ENCODE measurements at places on chromosomes 7 and 10.
A peak's percentile ranks its signal among the peaks of the same experiment; 100 is the strongest.

DNA sequence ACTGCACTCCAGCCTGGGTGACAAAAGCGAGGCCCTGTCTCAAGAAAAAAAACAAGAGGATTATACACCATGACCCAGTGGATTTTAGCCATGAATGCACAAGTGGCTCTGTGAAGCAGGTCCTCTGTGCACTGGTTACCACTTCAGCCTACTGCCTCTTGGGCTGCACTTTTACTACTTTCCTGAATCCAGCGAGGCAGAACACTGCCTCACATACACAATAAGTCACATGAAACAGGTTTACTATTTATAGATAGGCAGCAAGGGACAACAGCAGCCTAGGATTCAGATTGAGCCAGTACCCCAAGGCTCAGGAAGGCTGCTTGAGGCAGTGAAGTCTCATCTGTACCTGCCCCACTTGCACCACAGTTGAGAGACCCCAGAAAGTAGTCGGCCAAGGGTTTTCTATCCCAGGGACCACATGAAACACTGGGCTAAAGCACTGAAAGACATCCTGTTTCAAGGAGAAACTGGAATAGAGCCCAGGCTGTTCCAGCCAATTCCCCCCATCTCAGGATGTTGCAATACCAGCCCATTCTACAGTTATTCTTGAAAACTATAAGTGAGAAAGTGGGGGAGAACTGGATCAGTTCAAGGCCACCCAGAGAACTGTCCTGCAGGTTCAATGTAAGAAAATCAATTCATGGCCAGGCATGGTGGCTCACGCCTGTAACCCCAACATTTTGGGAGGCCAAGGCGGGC, 10.3 kb upstream of the OGDH start:
- peak; percentile 77 for ATAC-seq

- ATAC-seq: no peak
These were observed 742.3 kb downstream of the TNS3 start for GRCh38 chr7:46839651-46840050.

DNA sequence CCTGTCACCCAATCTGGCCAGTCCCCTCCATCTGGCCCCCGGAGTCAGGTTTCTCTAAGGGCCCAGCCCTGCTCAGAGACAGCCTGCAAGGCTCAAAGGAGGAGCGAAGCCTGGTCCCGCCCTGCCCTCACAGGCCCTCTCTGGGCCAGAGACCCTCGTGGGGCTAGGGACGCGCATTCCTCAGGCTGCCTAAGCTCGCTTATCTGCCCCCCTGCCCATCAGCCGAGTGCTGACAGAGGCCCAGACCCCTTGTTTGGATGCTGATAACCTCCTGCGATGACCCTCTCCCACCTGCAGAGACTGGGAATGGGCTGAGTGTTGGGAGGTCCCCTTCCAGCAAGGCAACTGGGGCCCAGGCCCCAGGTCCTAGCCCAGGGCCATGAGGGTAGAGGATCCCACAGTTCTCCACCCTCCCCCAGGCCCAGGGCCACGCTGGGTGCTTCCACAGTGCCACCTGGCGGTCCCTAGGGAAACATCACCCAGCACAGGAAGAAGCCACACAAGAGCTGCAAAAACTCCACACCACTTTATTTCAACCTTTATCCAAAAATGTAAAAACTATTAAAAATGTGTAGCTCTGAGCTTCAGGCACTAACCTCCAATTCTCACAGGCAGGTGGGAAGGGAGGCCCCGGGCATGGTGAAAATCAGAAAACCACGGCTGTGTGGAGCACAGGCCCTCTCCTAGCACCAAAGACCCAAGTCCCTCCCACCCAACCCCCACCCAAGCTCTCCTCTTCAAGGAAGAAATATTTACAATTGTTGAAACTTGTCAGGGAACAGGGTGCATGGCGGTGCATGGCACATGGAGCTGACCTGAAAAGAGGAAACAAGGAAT, 2.2 kb downstream of the NPM3 start:
- ATAC-seq: peak; percentile 64

GRCh38 chr10:5509236-5509635, 9.9 kb upstream of the CALML5 start:
- ATAC-seq: no peak

- ATAC-seq: peak; percentile 34
These were observed 213.5 kb upstream of the ZNF32 start for GRCh38 chr10:43861966-43862751.

DNA sequence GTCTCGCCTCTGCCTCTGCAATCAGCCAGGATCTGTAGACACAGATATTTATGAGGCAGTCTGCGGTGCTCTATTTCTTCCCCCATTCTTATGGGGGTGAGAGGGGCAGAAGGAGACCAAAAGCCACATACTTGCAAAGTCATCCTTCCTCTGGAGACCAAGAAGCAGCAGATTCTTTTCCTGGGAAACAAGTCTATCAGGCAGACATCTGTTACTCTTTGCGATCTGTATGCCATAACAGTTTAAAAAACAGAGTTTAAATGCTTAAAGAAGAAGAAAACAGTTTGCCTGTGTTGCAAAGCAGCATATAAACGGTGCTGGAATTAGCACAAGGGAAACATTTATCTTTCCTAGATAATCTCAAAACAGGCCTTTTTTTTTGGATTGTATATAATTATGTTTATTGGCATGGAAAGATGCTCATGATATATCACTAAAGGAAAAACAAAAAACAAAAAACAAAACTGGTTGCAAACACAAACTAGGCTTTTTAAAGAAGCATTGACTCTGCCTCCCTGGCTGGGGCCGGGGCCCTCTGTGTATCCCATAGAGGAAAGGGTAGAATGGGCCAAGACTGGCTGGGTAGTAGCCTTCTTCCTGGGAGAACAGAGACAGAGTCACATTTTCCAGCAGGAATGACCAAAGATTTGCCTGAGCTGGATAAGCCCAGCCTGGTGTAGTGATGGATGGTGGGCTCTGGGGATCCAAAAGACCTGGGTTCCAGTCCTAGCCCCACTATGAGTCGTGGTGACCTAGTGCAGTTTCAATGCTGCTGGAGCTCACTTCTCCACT, 50.4 kb downstream of the RGS10 start:
- ATAC-seq: no peak

DNA sequence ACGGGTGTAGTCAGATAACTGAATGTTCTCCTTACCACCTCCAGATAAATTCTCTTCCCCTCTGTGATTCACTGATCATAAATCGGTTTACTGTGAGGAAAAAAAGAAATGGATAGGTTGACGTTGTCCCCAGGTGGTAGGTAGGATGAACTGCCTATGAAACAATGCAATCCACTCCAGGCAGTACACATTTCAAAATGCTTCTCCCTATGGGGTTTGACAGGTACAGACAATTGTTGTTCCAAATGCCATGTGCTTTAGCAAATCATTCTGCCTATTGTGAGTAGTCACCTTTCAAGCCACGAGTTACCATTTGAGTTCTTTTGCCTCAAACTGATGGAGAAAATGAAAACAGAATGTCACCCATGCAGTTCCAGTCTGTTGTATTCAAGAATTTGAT, 21.8 kb downstream of the VIM start:
- ATAC-seq: peak; percentile 86

DNA sequence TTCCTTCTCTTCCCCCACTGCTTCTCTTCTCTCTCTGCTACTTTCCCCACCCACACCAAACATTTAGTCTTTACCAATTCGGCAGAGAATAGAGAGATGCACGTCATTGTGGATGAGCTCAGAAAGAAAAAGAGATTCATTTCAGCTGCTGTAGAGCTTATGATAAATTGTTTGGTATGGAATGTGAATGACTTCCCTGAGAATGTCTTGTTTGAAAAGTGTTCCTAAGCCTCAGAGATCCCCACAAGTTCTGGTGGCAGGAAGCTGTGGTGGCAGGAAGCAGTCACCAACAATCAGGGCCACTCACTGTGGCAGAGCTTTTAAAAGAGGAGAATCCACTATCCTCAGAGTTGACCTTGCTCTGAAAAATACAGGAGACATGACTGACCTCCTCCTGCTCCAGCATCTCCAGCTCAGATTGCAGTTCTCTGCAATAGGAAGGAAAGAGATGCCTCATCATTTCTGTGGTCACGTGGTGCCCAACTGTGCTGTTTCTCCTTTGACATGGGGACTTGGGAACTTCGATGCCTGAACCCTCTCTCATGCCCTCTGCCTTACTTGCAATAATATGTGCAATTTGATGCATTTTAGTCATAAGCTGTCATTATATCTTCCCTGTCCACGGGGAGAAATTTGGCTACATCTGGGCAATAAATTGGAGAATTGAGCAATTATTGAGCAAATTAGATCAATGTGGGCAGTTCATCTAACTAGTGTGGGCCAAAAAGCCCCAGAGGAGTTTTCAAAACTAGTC, 76.5 kb downstream of the BMPER start:
- ATAC-seq: peak; percentile 14

DNA sequence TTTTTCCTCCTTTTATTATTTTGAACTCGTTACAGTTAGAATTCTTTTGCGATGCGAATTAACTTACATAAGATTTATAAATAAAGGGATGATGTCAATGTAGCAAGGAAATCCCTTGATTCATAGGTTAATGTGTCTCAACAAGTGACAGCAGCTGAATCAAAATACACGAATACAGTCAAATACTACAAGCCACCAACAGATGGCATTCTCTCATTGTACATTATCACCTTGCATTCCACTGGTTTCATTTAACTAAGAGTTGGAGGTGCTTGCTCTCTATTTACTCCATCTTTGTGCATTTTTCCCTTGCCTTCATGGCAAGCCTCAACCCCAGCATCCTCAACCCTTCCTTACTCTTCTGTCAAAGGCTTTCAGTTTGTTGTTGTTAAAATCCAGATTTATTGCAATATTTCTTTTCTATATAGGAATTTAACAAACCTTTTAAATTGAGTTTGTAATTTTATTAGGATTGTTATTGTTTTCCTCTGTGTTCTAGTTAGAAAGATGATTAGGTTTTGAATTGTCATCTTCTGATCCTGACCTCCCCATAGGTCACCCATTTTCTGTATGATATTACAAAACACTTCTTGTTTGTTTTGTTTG, 78.3 kb downstream of the SLC25A40 start:
- ATAC-seq: peak; percentile 96

GRCh38 chr10:112446055-112446854, 459 bp downstream of the ZDHHC6 start:
- peak; percentile 74 for ATAC-seq

DNA sequence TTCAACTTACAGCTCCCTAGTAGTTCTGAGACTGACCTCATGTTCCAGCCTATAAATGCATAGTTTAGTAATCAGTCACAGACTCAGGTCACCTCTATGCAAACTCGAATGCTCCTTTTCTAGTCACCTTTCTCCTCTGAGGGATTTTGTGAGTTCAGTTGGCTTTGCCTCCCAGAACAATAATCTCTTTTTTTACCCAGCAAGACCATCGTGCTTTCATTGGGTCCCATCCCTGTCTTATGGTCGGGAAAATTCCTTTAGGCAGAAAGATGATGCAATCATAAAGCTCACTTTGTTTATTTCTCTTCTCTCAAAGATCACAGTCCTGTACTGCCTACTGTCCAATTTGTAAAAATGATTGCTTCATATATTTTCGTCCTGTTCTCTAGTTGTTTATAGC, 38.4 kb downstream of the TWIST1 start:
- ATAC-seq: peak; percentile 53

GRCh38 chr7:141444961-141445360, 106.2 kb upstream of the AGK start:
- ATAC-seq: no peak

GRCh38 chr10:2118201-2118600, 380.9 kb upstream of the ADARB2 start:
- ATAC-seq: no peak

- no peak for ATAC-seq
These were observed 15.4 kb downstream of the NRAP start for GRCh38 chr10:113648478-113648877.

DNA sequence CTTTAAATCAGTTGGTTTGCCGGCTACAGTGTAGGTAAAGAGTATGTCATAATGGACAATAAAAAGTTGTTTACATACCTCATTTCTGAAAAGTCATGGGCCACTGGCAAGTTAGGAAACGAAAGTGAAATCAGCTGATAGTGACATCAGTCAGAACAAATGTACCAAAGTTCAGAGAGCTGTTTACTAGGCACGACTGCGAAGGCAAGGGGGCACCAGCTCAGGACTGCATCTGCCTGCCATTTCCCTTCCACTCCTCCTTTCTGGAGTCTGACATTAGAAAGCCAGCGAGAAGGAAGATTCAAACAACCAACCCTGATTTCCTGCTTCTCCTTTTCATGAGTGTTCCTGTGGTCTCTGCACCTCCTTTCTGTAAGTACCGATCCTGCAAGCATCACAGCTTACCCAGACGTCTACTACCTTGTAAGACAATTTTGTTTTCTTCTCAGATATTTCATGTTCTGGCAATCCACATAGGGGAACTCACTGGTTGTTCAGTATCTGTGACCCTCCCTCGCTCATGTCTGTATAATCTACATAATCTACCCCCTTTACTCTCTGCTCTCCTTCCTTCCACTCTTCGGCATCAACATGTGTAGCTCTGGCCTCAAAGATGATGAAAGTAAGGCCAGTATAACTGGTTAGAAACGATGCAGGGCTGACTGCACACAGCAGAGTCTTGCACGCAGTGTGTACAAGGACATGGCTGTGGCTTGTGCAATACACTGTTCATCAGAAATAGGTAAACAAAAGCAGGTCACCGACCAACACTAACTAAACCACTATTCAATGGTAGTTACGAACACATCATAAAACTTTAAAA, at the start of gene TMEM140:
Gene TMEM140 (plus strand): TSS at position 174 of the 823 bp plus-strand sequence. CDS start 16,370 bp downstream, outside the sequence.
- peak; percentile 65 for ATAC-seq

- ATAC-seq: peak; percentile 77
These were observed 27.3 kb downstream of the DENND11 start for GRCh38 chr7:141674702-141675101.

DNA sequence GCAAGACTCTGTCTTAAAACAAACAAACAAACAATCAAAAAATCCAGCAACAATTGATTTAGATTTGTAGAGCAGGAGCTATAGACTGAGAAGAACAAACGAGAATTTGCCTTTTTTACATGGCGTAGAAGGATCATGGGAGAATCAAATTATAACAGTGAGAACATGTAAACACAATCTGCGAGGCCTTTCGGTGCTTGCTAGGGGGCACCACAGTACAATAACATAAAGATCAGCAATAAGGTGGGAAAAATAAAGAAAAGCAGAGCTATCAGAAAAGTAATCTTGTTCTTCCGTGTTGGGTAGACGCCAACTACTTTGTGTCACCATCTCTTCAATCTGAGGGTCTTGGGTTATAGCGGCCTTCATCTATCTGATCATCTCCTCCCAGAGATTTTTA, 82.2 kb downstream of the NOD1 start:
- ATAC-seq: peak; percentile 40

GRCh38 chr10:86758189-86759072, 2.0 kb downstream of the BMPR1A start:
- ATAC-seq: no peak

DNA sequence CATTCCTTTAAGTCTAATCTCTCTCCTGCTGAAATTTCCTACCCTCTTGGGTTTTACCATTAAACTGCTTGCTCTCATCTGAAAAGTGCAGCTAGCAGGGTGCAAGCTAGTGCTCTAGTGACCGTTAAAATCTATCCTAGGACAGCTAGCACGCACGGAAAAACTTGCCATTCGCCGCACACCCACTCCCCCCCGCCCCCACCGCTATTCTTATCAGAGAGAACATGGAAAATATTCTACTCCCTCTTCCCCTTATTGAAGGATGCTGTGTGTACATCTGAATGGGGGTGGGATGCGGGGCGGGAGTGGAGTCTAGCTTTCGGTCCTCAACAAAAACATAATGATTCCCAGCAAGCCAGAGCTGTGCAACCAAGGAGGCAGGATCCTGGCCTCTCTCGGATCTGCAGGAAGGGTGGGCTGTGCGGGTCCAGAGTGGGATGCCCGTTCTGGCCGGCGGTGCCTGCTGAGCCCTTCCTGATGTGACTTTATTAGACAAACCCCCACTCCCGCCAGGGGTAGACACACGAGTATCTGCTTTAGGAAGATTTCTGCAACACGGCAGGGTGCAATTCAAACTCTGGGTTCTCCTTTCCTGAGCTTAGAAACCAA, 1.1 kb upstream of the ADRA2A start:
- ATAC-seq: peak; percentile 15

All from SK-N-SH treated with all-trans-retinoic acid at 6 μM for 48 hours (cell line).